Left lung (tissue), 14 donors: ENCODE measurements at places on chromosomes 7 and 10. TPM values are rescaled to one million over a fixed set of nuclear protein-coding genes. Genes with fewer than 3 reads are reported as not detected.
A peak's percentile ranks its signal among the peaks of the same experiment; 100 is the strongest.

The MYOZ1 gene
- polyA plus RNA-seq: 2.7 TPM

The RPEL1 gene
- 0.25 TPM for polyA plus RNA-seq

The MINDY4 gene
- polyA plus RNA-seq: 19.0 TPM

The PLPP4 gene
- not detected for polyA plus RNA-seq

The GPER1 gene
- 5.1 TPM for polyA plus RNA-seq

The ATG9B gene
- polyA plus RNA-seq: 3.5 TPM

The GSAP gene
- polyA plus RNA-seq: 34.1 TPM

The DPCD gene
- polyA plus RNA-seq: 27.6 TPM

GRCh38 chr10:71312811-71313789 lies 6.0 kb upstream of the SLC29A3 start:
- DNase-seq: peak; percentile 69

- DNase-seq: peak; percentile 83
Measured at GRCh38 chr7:75054744-75055143, 18.9 kb downstream of the RCC1L start.

- peak; percentile 73 for DNase-seq
Measured at GRCh38 chr10:133030781-133031180, 56.9 kb upstream of the ADGRA1 start.

DNA sequence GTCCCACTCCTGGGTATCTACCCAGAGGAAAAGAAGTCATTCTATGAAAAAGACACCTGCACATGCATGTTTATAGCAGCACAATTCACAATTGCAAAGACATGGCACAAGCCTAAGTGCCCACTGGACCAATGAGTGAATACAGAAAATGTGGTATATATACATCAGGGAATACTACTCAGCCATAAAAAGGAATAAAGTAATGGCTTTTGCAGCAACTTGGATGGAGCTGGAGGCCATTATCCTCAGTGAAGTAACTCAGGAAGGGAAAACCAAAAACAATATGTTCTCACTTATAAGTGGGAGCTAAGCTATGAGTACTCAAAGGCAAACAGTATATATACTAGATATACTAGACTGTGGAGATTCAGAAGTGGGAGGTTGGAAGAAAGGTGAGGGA lies 53.7 kb downstream of the VKORC1L1 start:
- no peak for DNase-seq

DNA sequence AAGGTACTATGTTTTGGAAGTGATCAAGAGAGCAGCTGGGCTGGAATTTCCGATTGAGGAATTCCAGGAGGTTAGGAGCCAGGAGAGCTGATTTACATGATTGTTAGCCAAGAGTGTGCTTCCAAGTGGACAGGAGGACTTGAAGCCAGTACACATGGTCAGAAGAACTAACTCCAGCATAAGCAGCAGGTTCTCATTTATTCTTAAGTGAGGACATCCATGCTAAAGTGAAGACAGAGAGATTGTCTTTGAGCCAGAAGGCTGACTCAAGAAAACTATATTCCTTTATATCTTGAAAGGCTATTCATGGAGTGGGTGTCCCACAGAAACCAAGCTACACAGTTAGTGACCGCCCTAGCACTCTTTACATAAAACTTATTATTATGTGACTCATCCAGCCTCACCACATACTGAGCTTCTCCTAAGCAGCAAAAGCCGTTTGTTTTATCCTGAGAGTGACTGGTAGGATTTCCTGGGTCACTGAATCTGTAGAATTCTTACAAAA lies 56.7 kb upstream of the SEMA3A start:
- DNase-seq: no peak

- no peak for DNase-seq
Measured at GRCh38 chr7:14195079-14195478, 205.6 kb upstream of the ETV1 start.

GRCh38 chr7:36512616-36513015 lies 123.0 kb downstream of the ANLN start:
- DNase-seq: peak; percentile 17

GRCh38 chr7:101171442-101171837 lies 6.1 kb upstream of the VGF start:
- DNase-seq: no peak

DNA sequence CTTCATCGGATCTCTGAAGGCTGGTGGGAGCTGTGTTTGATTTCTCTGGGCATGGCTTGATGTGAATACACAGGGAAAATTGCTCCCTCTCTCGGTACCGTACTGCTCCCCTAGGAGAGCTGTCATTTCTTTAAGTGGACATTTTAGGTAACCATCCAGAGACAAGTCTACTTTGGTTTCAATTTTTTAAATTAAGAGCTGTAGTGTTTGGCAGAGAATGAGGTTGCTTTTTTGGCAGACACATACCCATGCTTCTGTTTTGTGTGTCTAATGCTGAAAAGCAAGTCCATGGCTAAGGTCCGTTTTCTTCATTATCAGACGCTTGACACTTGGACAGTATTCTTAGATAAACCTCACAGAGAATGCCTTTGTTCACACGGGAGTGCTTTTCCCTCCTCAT lies 61.3 kb upstream of the TRIL start:
- no peak for DNase-seq

GRCh38 chr7:27125986-27126394 lies 4.6 kb downstream of the HOXA4 start:
- no peak for DNase-seq

GRCh38 chr7:123275036-123275753 lies 75.4 kb upstream of the SLC13A1 start:
- peak; percentile 2 for DNase-seq

DNA sequence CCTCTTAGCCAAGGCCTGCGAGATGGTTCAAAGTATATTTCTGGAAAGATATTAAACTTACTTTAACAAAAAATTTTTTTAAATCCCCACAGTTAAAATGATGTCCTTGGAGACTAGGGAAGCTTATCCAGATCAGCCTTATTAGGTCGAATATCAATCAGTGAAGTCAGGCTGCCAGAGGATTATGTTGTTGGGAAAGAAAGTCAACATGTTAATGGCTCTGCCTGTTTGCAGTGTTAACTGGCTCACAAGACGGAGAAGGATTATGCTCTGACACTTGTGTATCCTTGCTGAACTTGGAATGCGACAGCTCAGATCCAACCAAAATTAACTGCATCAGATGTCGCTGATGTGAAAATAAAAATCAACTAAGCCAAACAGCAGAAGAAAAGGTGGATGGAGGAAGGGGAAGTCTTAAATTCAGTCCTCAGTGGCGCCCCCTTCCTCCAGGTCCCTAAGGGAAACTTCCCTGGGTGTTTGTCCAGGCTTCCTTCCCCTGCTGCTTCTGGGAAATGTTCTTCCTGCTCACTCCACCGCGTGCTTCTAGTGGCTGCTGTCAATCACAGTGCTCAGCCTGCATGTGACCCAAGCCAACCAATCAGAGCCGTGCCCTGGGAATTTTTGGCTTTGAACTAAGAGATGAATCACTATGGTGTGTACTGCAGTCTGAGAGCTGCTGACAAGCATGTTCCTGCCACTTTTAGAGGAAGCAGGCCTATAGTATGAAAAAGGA lies 690.4 kb upstream of the NRP1 start:
- DNase-seq: no peak

GRCh38 chr7:157020514-157021070 lies 10.1 kb upstream of the MNX1 start:
- no peak for DNase-seq

DNA sequence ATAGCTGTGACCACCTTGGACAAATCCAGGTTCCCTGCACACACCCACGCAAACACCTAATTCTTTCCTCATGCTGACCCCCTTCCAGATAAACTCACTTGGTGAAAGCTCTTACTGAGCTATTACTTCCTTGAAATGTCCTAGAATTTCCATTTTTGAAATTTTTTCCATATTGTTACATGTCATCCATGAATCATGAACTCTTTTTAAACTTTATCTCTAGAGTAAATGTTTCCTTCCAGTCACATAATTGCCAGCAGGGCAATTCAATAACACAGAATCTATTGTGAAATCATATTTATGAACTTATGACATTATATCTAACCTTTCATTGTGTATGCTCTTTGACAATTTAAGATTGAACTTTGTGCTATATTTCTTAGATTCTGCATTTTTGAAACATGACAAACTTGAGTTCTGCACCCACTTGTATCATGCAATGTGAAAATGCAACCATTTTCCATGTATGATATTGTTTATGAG lies 26.8 kb upstream of the FGL2 start:
- no peak for DNase-seq

GRCh38 chr7:73612598-73613269 lies 11.6 kb downstream of the MLXIPL start:
- no peak for DNase-seq

GRCh38 chr10:99698504-99699080 lies 33.3 kb downstream of the COX15 start:
- DNase-seq: no peak

DNA sequence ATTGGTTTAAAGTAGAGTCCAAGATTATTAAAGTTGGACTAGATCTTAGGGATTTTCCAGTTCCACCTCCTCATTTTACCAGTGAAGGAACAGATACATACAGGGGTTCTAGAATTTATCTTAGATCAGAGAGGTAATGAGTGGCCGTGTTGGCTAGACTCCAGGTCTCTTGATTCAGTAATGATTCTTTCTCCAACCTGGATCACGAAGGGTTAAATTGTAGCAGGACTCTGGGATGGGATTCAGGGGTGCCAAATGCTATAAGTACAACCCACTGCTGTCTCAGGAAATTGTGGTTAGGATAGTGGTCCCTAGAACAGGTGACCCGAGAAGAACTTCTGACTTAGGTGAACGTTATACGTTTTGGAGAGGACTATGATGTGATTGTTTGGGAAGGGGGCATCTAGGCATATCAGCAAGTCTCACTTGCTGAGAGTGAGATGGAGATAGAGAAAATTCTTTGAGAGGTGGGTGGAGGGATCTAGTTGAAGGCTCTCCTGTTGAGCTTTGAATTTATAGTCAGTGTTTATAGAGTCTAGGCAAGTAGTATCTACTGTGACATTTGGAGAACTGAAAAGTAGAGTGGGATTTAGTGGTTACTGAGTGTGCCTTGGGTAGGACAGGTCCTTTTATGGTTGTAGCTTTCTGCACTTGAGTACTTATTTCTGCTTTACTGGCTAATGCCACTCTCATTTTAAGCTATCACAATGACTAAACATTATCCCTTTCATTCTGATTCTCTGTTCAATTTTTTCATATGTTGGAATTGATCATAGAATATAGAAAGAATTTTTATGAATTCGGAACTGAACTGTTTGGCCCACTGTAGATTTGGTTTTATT lies 58.3 kb downstream of the ST7 start:
- DNase-seq: no peak

GRCh38 chr10:13633689-13634088 lies 46.9 kb downstream of the PRPF18 start:
- DNase-seq: no peak

GRCh38 chr10:88347597-88348304 lies 235.4 kb downstream of the RNLS start:
- DNase-seq: no peak

DNA sequence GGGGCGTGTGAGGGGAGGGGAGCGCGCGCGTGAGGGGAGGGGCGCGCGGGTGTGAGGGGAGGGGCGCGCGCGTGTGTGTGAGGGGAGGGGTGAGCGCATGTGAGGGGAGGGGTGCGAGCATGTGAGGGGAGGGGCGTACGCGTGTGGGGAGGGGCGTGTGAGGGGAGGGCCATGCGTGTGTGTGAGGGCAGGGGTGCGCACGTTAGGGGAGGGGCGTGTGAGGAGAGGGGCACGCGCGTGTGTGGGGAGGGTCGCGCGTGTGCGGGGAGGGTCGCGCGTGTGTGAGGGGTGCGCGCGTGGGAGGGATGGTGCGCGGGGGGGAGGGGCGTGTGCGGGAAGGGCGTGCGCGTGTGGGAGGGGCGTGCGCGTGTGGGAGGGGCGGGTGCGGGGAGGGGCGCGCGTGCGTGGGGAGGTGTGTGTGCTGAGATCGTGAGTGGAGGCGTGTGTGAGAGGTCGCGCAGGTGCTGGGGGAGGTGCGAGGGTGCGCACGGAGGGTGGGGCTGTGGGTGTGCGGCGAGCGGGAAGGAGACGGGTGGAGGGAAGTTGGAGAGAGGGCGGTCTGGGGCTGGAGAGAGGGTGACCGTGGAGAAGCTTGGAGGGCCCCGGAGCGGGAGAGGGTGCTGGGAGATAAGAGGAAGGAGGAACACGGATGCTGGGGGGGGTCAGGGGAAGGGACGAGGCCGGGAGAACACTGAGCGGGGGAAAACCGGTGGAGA lies 19.7 kb downstream of the MXI1 start:
- DNase-seq: peak; percentile 92

- DNase-seq: no peak
Measured at GRCh38 chr7:2110610-2111396, 121.9 kb downstream of the MAD1L1 start.

- DNase-seq: no peak
Measured at GRCh38 chr7:27242555-27243339, at the start of gene EVX1. TSS of gene EVX1 (plus strand) at chr7:27242802. CDS start at chr7:27243031, 229 bp downstream.

DNA sequence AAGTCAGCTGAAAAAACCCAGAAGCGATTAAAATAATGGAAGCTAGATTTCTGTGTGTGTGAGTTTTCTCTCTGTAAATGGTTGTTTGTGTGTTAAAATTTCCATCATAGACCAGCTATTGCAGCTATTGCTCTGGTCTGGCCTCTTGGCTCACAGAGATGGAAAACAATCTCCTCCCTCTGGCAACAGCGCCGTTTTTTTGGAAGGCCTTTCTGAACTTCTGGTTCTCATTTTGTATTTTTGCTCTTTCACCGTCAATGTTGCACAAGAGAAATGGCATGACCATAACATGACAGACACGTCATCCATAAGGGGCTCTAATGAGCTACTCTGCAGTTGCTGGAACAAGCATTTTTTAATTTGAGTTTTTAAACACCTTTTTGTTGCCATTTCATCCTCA lies 91.0 kb downstream of the CUBN start:
- DNase-seq: peak; percentile 63

GRCh38 chr10:3068968-3069737 lies 1.8 kb downstream of the PFKP start:
- DNase-seq: no peak

DNA sequence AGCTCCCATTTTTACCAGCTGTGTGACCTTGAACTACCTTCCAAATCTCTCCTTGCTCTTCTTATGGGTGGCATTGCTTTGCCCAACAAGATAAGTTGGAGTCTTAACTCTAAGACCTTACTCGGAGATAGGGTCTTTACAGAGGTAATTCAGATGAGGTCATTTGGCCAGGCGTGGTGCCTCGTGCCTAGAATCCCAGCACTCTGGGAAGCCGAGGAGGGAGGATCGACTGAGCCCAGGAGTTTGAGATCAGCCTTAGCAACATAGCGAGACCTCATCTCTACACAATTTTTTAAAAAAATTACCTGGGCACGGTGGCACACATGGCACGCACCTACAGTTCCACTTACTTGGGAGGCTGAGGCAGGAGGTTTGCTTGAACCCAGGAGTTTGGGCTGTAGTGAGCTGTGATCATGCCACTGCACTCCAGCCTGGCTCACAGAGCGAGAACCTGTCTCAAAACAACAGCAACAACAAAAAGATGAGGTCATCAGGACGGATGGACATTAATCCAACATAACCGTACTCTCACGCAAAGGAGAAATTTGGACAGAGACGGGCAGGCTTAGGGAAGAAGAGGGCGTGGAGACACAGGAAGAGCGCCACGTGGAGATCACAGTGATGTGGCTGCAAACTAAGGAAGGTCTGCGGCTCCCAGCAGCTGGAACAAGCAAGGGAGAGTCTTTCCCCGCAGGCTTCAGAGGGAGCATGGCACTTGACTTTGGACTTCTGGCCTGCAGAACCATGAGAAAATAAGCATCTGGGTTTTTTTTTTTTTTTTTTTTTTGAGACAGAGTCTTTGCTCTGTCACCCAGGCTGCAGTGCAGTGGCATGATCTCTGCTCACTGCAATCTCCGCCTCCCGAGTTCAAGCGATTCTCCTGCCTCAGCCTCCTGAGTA lies 122.3 kb upstream of the CARD11 start:
- no peak for DNase-seq

GRCh38 chr10:49005270-49005669 lies 65.6 kb upstream of the LRRC18 start:
- no peak for DNase-seq

- no peak for DNase-seq
Measured at GRCh38 chr10:50577010-50577409, 46.7 kb downstream of the SGMS1 start.
